ENCODE measurements at places on chromosomes 6 and 20.

GRCh38 chr6:116030770-116031169 lies 29.9 kb downstream of the FRK start:
- H3K27me3 ChIP-seq, result no peaks in the 10 kb centered on the region
- H3K36me3 ChIP-seq, result no peaks in the 10 kb centered on the region
- DNase-seq, result no peak
- no peak overlapping the region for H3K27ac ChIP-seq
- H3K4me3 ChIP-seq, result no peak overlapping the region

- H3K4me1 ChIP-seq, result no peaks in the 10 kb centered on the region
- H3K27me3 ChIP-seq, result no peaks in the 10 kb centered on the region
- peak; percentile 84 for DNase-seq
- no peak overlapping the region for H3K27ac ChIP-seq
- no peak overlapping the region for H3K4me3 ChIP-seq
These were observed 68.1 kb downstream of the DLL1 start for GRCh38 chr6:170222498-170223471.

DNA sequence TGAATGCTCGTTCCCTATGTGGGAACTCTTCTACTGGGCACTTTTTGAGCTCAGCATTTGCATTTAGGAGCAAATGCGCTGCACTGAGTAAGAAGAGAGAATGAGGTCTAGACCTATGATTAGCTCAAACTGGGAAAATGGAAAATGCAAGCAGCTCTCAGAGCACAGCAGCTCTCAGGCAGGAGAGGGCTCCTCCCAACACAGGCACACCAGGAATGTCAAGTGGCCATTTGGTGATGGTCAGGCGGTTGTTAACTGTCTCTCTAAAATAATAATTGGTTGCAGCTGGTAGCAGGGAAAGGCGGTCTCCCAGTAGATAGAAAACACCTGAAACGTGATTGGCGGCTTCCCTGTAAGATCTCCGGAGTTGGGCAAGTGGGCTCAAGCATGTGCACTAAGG lies 162.0 kb upstream of the ECI2 start:
- no peak overlapping the region for H3K4me3 ChIP-seq
- no peak overlapping the region for H3K27ac ChIP-seq
- no peak for DNase-seq
- no peaks in the 10 kb centered on the region for H3K36me3 ChIP-seq
- H3K27me3 ChIP-seq, result peaks cover 4% of the 10 kb centered on the region

GRCh38 chr20:31602779-31603441 lies 2.2 kb upstream of the ID1 start:
- peaks cover 37% of the 10 kb centered on the region for H3K4me1 ChIP-seq
- peaks cover 9% of the 10 kb centered on the region for H3K36me3 ChIP-seq
